ENCODE measurements at places on chromosomes 4 and X.

- no peak for DNase-seq
Observed at GRCh38 chrX:78237127-78237526, 90.3 kb downstream of the CYSLTR1 start.

DNA sequence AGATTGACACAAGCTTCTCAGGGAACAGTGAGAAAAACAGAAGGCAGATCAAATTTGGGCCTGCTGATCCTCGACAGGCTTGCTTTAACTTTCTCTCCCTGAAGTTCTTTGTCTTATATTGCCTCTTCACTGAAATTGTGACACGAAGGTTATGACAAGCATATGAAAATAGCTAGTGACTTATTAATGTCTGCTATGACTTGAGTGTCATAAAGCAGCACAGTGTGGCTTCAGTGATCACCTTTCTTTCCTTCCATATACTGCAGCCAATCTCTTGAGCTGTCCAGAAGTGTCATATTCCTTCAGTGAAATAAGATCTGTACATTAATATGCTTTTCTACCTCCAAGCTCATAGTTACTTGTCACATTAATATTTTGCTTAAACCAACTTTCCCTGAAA lies 870.2 kb downstream of the C4orf33 start:
- DNase-seq: no peak

- no peak for DNase-seq
Observed at GRCh38 chr4:147855571-147856009, 123.7 kb downstream of the ARHGAP10 start.

DNA sequence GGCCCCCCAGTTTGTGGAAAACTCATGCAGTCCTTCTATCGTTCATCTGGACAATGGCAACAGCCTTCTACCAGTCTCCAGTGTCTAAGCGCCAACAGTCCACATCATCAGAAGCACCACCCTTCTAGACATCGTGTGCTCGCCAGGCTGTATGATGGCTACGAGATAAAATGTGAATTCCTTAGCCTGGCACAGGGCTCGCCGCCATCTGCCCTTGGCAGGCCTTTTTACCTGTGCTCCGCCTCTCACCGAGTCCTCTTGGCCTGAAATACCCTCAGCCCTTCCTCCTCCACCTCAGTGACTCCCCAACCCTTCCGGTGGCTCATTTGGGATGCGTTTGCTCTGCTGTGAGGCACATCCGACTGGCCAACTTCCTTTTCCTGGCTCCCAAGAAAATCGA lies 15.9 kb upstream of the STS start:
- no peak for DNase-seq

DNA sequence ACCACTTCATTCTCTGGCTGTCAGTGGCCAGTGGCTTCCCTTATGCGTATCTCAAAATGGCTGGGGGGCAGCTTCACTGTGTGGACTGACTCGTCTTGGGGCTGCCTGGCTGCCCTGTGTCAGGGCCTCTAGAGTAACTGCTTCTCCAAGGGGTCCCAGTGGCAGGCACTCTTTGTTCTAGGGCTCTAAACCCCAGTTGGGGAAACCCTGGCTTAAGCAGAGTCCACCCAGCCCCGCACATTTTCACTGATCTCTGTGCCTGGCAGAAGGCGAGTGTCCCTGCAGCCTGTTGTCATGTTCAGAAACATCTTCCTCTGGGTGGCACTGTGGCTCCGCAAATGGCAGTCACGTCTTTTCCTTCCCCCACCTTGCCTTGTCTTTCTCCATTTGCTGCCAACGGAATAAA lies 59.7 kb downstream of the NBDY start:
- DNase-seq: peak; percentile 69

DNA sequence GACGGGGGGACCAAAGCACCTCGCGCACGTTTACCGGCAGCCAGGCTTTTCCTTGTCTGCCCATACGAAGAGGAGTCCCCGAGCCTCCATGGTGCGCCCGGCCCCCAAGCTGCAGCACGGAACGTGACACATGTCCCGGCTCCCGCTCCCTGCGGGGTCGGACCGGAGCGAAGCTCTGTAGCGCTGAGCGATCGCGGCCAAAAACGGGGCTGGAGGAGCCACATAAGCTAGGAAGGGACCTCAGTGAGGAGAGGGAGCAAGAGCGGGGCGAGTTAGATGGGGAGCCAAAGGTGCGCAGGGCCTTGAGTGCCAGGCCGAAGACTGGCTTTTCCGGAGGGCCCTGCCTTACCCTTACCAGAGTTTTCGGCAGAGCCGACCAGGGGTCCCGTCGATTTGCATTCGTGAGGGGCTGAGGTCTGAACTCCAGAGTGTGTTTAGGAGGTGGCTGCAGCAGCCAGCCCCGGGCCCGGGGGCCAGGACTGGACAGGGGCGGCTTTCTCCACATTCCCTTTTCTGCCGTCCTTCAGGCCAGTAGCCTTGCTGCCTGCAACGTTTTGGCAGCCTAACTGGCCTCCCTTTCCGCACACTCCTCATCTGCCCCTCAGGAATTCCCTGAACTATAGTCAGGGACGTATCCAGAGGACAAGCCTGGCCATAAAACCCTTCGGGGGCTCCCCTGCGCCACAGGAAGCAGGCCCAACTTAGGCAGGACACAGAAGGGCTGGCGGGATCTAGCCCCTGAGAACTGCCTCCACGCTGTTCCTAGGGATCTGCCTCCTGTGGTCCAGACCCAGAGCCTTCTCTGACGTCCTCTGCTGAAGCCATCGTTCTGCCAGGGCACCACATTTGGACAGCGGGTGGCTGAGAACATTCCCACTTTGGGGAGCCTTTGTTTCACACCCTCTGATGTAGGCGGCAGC lies 689 bp downstream of the SSR4 start:
- DNase-seq: no peak

GRCh38 chrX:134849390-134849789 lies 141.4 kb upstream of the SMIM10 start:
- DNase-seq: no peak

DNA sequence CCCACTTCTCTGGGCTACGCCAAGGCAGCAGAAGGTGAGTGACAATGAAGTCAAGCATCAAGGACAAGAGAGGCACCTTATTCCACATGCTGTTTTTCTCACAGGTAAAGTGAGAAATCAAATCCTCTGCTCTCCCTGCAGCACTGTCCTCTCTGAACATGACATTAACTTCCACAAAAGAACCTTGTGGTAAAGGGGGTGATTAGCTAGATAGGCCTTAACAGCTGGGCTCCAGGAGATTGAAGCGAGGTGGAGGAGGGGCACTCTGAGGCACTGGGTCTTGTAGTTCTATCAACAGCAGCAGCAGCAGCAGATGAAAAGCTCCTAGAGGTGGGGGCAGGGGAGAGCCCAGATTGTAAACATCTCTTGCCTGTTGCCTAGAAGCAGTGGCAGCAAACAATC lies 96.8 kb upstream of the CXXC4 start:
- DNase-seq: no peak

- DNase-seq: no peak
Observed at GRCh38 chrX:110852180-110852579, 56.6 kb upstream of the CHRDL1 start.

All from coronary artery (tissue), 2 donors.